ENCODE measurements at places on chromosomes 6 and 20.

DNA sequence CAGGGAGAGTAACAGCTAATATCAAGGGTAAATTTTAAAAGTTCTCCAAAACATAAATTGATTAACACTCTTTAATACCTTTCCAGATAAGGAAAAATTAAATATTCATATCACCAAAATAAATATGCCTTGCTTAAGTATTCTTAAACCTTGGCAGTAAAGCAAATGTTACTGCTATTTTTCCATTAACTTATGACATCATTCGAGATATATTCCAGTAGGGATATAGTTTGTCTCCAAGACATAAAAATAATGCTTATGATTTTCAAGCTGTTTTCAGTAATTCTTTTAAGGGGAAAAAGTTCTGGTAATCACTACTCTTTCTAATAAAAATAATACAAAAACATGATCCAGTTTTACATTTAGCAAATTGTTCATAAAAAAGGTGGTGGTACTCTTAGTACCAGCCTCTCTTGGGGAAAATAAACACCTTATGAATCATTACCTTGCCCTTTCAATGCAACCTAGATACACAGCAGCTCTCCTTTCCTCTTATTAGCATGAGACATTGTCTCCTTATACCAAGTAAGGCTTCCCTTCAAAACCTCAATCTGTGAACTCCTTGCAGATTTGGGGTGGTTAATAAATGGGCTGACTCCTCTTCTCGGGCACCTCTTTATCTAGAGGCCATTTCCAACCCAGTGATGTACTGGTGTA is 31.5 kb upstream of the LTV1 start:
- no peak for DNase-seq

GRCh38 chr20:8365634-8366033 is 233.6 kb downstream of the PLCB1 start:
- no peak for DNase-seq

- DNase-seq: no peak
Observed at GRCh38 chr6:22613695-22614094, 44.3 kb downstream of the HDGFL1 start.

DNA sequence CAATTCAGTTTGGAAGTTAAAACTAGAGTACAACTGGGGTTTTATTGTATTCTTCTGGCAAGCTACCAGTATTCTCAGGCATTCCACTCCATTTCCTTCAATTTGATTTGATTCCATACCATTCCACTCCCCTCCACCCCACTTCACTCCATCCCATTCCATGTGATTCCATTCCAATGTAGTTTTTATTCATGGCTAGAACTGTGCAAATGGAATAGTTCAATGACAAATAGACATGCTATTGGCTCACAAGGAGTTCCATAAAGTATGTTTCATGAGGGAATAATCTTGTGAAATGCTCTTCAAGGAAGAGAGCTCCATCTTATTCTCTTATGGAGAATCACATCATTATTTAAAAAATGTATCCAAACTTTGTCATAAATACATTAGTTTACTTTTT is 285.0 kb upstream of the BMP2 start:
- no peak for DNase-seq

DNA sequence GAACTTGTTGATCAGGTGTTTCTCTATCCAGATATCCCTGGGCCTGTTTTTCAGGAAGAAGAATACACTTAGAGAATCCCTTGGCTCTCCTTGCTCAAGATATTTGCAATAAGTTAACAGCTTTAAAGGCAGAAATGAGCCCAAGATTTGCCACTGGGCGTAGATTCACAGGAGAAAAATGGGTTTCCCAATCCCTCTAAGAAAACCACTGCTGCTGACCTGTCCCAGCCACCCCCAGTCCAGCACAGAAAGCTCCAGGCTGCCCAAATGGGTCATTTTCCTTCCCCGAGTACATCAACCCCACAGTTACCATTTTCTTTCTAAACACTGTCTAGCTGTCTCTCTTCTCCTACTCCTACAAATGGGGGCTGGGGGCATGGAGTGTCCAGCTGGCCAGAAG is 67.3 kb downstream of the ANKRD60 start:
- no peak for DNase-seq

GRCh38 chr6:106186714-106187113 is 100.6 kb downstream of the PRDM1 start:
- DNase-seq: no peak

- no peak for DNase-seq
Observed at GRCh38 chr6:33190504-33191107, 1.7 kb downstream of the COL11A2 start.

GRCh38 chr20:51379601-51380341 is 162.7 kb downstream of the NFATC2 start:
- DNase-seq: peak; percentile 44

- DNase-seq: no peak
Observed at GRCh38 chr20:54382419-54382818, 93.0 kb upstream of the DOK5 start.

- no peak for DNase-seq
Observed at GRCh38 chr6:134049176-134049575, 3.2 kb downstream of the SLC2A12 start.

DNA sequence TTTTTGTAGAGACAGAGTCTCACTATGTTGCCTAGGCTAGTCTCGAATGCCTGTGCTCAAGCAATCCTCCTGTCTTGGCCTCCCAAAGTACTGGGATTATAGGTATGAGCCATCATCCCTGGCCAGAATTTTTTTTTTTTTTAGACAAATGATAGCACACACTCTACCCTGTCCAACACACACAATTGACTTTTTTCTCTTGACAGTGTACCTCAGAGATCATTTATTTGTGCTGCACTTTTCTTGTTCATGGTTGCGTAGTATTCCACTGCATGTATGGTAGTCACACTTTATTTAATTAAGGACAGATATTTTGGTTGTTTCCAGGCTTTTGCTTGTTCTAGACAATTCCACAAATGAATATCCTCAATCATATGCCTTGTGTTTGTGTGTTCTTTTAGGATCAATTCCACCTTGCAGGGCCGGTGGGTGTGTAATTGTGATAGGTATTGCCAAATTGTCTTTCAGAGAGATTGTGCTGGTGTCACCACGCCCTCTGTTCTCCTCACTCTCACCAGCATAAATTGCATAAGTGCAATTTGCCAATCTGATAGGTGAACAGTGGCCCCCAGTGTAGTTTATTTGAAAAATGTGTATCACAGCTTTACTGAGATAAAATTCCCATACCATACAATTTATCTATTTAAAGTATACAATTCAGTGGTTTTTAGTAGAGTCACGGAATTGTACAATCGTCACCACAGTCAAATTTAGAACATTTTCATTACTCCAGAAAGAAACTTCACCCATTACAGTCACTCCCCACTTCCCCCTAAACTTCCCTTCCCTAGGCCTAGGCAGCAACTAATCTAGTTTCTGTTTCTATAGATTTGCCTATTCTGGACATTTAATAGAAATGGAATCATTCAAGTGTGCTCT is 20.1 kb downstream of the SRC start:
- DNase-seq: peak; percentile 47

- no peak for DNase-seq
Observed at GRCh38 chr6:142823256-142823902, 121.6 kb downstream of the HIVEP2 start.

GRCh38 chr6:32460528-32460927 is 20.8 kb downstream of the HLA-DRA start:
- no peak for DNase-seq

GRCh38 chr6:134429861-134430380 is 112.0 kb upstream of the SGK1 start:
- no peak for DNase-seq

DNA sequence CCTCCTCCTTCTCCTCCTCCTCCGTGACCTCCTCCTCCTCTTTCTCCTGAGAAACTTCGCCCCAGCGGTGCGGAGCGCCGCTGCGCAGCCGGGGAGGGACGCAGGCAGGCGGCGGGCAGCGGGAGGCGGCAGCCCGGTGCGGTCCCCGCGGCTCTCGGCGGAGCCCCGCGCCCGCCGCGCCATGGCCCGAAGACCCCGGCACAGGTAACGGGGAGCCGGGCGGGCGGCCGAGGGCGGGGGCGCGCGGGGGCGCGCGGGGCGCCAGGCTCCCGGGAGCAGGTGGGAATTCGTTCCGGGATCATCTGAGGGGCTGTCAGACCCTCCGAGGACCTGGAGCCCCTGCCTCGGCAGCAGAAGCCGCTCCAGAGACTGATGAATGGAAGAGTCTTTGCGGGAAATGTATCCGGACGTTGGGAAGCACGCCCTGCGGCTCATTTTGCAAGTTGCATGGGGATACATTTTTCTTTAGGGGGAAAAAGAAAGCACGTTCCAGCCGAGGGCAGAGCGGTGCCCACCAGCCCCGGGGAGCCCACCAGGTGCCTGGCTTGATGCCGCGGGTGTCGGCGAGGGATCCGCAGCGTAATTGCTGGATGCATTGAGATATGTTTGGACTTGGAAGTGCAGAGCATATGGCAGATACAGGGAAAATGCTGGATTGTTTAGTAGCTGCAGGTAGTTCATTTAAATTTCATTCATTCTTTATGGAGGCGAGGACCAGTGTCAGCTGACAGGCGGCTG is 394 bp downstream of the MYB start:
- DNase-seq: no peak

- DNase-seq: peak; percentile 18
Observed at GRCh38 chr20:25867776-25868649, 171.4 kb upstream of the ZNF337 start.

- DNase-seq: no peak
Observed at GRCh38 chr20:42118409-42119125, 500.4 kb upstream of the CHD6 start.

- peak; percentile 98 for DNase-seq
Observed at GRCh38 chr20:1524004-1524403, 32.8 kb upstream of the SIRPB2 start.

DNA sequence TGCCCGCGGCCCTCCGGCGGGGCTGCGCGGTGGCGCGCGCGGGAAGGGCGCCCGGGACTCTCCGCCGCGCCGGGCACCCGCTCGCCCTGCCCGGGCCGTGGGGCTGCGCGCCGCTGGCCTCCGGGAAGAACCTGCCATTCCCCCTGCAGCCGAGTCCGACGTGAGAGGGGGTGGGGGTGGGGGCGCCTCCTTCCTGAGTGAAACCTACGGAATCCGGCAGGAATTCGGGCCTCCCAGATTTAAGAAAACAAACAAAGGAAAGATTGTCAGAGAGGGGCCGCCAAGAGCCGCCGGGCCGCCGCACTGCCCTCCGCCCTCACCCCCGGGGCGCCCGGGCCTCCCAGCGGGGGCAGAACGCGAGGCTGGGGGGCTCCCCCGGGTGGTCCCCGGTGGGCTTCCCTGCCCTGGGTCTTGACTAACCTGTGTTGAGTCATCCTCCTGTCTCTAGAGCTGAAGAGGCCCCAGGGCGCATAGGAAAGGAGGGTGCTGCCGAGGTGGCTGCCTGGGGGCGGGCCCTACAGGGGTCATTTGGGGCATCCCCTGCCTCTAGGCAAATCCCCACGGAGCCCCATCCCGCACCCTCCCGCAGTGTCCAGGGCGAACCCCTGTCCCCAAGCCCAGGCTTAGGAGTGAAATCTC is 42.2 kb upstream of the FOXP4 start:
- no peak for DNase-seq

DNA sequence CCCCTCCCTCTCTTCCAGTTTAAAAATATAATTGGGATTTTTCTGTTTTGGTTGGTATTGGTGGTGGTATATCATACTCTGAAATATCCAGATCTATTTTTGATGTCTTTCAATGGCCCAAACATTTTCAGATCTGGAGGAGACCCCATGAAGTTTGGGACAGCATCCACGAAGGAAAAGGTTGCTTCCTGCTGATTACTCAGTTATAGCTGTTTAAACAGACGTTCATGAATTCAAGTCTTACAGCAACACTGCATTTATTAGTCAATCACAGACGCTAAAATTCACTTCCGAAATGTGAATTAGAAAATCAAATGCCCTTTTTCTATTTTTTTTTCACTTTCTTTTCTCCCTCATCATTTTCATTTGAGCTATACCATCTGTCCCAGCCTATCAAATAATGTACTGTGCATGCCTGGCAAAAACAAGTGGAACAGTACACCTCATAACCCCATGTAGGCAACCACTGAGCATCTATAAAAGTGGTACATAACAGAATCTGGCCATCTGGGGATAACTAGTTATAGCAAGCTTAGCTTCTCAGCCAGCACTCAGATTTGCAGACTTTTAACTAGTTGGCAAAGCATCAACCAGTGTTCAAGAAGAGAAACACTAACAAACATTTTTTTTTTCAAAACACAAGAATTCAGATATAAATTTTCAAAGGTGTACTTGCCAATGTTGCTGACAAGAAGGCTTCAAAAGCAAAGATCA is 124.5 kb downstream of the HIVEP2 start:
- DNase-seq: no peak

DNA sequence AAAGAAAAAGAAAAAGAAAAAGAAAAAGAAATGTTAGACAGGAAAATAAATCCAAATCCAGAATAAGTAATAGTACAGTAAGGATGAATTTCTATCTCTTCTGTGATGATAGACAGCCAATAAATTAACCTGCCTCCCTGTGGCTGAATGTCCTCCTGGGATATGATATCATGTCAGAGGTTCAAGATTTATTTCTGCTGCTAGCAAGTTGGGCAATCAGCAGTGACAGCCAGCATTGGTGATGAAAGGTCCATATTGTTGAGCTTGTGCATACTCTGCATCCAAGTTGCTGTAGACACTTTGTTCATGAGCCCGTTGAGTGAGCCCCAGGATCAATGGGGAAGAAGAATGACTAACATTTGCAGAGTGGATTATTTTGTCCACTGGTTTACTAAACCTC is 44.9 kb upstream of the CEP85L start:
- DNase-seq: no peak

DNA sequence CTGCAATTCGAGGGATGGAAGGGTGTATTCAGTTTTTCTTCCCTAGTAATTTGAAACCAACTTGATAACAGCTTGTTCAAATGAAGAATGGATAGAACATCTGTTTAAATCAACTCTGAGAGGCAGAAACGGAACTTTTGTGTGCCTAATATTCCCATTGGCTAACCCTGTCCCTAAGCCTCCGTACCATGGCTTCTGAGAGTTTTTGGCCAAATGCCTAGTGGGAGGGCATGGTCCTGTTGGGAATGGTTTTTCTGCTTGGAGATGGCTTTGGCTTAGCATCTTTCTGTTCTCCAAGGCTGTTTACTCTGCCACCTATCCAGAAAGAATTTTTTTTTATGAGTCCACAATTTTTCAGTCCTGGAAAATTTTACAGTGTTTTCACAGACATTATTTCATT is 126.7 kb upstream of the MLIP start:
- no peak for DNase-seq

DNA sequence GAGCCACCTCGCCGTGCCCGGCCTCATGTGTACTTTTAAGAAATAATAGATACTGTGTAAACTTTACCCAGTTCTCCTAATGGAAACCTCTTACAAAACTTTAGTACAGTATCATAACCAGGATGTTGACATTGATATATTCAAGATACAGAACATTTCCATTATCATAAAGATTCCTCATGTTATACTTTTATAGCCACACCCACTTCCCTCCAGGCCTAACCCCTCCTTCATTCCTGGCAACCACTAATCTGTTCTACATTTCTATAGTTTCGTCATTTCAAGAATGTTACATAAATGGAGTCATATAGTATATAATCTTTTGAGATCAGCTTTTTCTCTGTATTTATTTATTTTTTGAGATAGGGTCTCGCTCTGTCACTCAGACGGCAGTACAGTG is 52.6 kb upstream of the SALL4 start:
- DNase-seq: no peak

Data from OCI-M1 (cell line).